Fibroblast of skin of right quadriceps (primary cell): ENCODE measurements at places on chromosomes 5 and 9.

GRCh38 chr5:75482482-75482881 lies 28.9 kb downstream of the CERT1 start:
- no peak for DNase-seq

GRCh38 chr5:5522336-5522735 lies 99.9 kb downstream of the ICE1 start:
- no peak for DNase-seq

GRCh38 chr9:125574126-125574877 lies 132.7 kb downstream of the MAPKAP1 start:
- DNase-seq, result no peak

DNA sequence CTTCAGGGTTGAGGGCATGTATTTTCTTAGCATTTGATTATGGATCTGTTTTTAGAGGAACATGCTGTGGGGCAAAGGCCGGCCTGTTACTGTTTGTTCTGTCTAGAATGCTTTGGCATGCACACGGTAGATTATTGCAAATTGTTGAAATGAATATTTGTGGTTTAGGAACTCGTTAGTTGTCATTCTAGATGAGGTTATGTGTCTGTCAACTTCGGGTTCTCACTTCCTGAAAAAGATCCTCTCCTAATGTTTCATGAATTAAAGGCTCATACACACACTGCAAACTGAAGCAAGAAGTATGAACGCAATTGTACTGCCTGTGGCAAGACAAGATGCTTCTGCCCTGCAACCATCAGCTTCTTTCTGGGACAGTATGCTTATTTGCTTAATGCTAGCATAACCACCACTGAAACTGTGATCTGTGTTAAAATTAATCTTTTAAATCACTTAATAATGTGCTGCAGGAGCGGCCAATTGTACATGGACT lies 99.6 kb downstream of the BASP1 start:
- DNase-seq, result peak; percentile 75

DNA sequence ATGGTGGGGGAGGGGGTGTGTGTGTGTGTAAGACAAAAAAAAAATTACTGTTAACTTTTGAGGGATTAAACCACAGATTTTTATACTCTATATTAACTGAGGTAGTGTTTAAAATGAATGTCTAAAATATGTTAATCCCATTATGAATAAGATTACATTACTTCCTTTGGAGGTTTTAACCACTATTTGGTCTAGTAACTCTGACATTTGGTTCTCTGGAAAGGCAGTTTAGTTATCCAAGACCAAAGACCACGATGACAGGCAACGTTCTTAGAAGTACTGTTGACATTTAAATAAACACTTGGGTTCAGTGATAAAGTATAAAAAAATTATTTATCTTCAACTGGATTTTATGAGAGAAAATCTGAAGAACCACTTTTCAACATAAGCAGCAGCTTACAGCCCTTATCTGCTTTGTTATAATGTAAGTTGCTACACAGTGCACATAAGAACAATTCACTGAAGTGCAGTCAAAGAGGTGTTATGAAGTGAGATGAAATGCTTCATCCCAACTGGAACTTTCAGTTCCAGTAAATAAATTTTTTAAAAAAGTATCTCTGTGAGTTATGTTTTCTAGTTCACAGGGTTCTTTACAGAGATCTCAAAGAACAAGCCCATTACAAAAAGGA lies 94.5 kb downstream of the OSMR start:
- DNase-seq, result no peak

DNA sequence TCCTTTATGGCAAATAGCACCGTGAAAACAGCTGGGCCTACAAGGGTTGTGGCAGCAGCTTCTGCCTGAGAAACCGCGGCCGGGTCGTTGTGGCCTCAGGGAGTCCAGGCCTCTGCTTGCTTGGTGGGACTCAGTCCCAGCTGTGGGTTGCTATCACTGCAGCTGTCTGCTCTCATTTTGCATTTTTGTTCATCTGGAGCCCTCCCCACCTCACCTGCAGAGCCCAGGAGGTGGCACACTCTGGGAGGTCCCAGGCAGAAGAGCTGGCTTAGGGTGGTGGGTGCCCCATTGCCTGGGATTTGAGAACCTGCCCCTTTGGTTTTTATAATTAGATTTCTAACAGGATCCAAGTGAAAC lies 138.4 kb downstream of the GADD45G start:
- DNase-seq, result no peak

DNA sequence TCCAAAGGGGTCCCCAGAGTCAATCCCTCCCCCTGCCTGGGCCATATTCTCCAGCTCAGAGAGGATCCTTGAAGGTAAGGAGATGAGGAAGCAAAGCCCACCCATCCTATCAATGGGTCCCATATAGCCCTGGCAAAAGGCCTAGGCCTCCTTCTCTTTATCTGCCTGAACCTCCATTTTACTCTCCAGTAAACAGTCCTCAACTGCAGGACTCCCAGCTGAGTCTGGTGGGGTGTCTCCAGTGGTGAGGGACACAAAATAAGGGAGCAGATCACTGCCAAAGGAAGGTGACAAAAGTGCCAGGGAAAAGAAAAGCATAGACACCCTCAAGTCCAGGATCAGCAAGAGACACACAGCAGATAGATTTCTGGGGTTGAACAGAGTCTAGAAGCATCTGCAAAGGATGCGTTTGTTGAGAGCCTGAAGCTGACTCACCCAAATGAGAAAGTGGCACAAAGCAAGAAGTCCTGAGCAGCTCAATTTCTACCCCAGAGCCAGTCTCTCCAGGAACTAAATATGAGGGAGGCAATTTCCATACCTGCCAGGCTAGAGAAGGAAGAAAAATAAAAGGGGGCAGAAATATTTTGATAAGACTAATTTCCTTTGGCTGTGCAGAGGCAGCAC lies 2.7 kb upstream of the EBF1 start:
- peak; percentile 35 for DNase-seq

DNA sequence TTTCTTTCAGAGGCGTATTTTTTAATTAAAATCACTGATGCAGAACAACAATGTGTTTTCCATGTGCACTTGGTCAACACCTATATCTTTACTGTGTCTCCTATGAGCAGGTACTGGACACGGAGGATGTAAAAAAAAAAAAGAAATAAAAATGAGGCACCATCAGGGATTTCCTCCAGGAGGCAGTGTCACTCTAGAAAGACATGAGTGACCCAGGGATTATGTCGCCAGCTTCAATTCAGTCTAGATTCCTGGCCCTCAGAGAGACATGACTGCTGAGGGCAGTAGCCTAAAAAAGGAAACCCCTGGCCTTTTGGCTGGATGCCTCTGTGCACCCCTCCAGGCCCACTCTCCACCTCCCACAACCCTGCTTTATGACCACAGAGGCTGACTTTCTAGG lies 18.3 kb upstream of the IL33 start:
- no peak for DNase-seq
